ENCODE measurements at places on chromosomes 5 and 9.

- DNase-seq: no peak
These were observed 4.6 kb downstream of the PAM start for GRCh38 chr5:102759700-102760099.

- DNase-seq: no peak
These were observed 127.7 kb upstream of the PPP1R2B start for GRCh38 chr5:156722358-156722757.

GRCh38 chr9:128124873-128125579 is 2.5 kb downstream of the PTGES2 start:
- DNase-seq: no peak

DNA sequence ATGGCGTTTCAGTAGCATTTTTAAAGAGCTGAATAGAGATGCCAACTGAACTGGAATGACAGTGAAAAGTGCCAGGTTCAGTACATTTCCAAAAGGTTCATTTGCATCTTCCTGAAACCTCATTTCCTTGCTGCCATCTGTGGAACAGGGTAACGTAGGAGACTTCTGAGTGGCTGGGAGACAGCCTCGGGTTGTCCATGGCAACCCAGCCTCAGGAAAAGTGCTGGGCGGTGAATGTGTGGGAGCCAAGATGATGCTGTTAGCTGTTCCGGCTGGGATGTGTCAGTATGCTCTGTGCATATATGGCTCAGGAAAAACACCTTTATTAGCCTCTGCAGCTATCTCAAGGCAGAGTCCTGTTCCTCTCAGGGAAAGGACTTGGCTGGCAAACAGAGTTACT is 87.5 kb downstream of the KLHL3 start:
- no peak for DNase-seq

- DNase-seq: no peak
These were observed 87.2 kb upstream of the NEURL1B start for GRCh38 chr5:172553903-172554302.

DNA sequence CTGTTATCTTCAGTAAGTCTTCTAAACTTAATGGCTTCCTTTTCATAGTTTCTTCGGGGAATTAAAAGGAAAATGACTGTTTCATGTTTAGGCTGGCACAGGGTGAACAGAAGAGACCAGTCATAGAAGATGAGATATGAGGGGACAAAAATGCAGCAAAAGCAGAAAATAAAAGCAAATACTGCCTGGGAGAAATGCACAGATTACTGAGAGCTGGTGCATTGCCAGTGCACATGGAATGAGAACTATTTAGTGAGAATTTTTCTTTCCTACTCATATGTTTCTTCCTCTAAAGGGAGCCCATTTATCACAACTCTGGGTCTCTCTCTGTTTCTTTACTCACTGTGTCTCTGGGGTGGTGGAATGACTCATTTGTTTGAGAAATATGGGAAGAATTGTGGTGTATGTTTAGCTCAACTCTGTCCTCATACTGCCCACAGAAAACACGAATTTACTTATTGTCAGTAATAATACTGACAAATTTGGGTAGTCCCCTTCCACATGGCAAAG is 25.9 kb upstream of the ANKRD55 start:
- DNase-seq: no peak

DNA sequence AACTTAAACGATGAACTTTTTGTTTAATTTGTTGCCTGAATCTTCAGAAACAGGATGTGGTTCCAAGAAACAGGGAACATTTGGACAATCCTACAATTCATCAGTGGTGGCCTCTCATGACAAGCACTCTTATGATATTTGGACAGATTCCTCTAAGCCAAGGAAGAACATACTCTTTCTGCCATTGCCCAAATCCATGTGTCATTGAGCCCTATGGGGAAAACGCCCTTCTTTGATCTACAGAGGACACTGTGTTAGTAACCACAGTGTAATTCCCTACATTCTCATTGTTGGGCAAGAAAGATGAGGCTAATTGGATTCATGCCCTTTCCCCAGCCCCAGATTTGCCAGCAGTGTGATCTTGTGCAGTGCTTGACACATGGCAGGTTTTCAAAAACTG is 167.7 kb upstream of the PTCH1 start:
- DNase-seq: no peak

DNA sequence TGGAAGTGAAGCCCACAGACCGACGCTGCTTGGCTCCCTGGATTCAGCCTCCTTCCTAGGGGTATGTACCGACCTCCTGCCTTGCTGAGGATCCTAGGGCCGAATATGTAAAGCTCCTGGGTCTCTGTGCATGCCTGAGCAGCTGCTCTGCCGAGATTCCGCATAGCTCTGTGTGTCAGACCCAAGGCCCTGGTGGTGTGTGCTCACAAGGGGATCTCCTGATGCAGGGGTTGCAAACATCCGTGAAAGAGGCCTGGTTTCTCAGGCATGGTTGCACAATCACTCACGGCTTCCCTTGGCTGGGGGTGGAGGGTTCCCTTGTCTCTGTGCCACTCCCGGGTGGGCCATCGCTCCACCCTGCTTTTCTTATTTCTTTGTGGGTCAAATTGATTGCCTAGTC is 19.9 kb upstream of the SVEP1 start:
- no peak for DNase-seq

DNA sequence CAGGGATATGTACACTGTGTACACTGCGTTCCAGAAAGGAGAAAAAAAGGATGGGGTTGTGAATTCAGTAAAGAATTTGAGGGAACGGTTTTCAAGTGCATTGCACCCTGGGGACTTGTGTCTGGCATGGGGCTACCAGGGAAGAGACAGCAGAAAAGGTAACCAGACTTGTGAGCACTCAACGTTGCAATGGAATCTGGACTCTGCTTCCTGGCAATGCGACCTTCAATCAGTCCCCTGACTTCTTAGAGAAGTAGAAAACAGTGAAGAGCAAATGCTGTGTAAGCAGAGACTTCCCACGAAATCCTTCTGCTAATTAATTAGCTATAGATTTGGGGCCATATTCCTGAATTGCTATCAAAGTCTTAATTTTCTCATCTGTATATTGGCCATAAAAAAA is 36.3 kb downstream of the MACIR start:
- no peak for DNase-seq

- no peak for DNase-seq
These were observed 11.4 kb upstream of the IL3 start for GRCh38 chr5:132049093-132049492.

DNA sequence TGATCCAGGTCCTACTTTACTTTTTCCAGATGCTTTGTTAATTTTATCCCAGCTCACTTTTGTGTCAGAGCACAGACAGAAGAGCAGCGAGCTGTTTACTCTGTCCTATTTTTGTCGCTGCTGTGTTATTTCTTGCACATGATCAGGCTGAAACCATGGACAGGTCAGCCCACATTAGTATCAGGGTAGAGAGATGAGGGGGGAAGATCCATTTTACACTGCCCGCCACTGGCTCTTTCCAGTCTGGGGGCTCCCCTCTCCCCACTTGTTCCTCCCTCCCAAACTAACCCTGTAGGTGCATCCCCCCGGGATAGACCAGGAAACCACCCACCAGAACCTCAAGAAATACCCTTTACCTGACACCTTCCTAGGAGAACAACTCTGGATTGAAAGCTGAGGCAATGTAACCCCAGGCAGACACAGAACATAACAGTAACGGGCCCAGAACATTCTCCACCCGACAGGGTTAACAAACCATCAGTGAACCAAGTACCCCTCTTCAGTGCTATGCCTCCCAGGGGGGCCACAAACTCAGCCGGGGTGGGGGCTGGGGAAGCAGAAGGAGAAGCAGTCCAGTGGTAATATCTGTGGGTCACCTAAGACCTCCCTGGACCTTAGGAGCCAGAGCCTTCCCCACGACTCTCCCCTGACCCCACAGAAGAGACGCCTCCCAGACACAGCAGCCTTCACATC is 10.3 kb downstream of the VDAC1 start:
- no peak for DNase-seq

DNA sequence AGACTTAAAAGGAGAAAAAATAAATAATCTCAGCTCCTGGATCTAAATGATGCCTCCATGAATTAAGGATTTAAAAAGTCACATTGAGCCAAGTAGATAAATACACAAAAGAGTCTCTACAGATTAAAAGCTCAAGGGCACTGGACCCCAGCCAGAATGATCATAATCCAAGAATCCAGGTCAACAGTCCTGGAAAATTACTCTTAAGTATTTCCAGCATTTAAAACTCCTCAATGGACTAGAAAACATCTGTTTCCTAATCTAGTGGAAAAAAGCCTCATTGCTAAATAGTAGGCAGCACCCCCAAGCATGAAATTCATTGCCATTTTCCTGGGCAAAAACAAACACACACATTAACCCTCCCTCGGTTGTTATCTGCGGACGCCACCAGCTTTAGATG is 96.8 kb downstream of the FRMD3 start:
- no peak for DNase-seq

DNA sequence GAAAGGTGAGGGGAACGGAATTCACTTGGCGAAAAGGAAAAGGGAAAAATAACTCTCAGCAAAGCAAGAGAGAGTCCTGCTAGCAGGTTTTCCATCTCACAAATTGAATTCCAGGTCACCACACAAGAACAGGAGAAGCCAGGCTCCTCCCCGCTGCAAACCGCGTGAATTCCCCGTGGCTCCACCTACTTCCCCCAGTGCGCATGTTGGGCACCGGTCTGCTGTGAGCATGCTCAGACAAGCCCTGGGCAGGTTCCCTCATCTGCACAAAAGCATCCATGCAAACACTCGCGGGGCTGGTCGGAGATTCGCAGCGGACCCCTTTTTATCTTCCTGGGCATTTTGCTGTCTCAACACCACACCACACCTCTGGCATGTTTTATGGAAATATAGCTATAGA is 58.5 kb upstream of the S1PR3 start:
- no peak for DNase-seq

DNA sequence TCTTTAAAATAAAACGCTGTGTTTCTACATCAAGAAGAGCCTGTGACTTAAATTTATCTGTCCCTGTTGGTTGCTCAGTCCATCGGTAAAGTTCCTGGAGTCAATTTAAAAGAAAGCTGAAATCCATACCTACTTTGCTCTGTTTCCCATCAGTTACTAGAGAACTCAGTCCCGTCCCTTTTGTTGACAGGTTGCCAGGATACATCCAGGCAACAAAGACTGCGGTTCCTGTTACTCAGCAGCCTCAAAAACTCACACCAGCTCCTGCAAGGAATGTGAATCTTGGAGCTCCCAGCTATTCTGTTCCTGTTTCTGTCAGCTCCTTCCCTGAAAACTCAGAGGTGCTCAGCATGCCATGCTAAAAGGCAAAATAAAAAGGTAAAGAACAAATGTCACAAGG is at the start of gene ZNF474:
Gene ZNF474, plus strand, starts transcription at position 241 of the 400 bp plus-strand sequence. CDS start 22,445 bp downstream, outside the sequence.
- no peak for DNase-seq

- no peak for DNase-seq
These were observed 168.5 kb downstream of the RGS3 start for GRCh38 chr9:113631871-113632665.

GRCh38 chr5:95784514-95785302 is 37.8 kb downstream of the GLRX start:
- no peak for DNase-seq

- no peak for DNase-seq
These were observed 7.9 kb upstream of the FAT2 start for GRCh38 chr5:151598984-151599383.
